ENCODE measurements at places on chromosomes 3 and 15. TPM values are rescaled to one million over a fixed set of nuclear protein-coding genes. Genes with fewer than 3 reads are reported as not detected.

Gene KCNMB2
- not detected for total RNA-seq

Gene PLIN1
- 52.4 TPM for total RNA-seq

Gene CRYGS
- 4.5 TPM for total RNA-seq

Gene SV2B
- total RNA-seq: 0.48 TPM

Gene TERC
- 61.7 TPM for total RNA-seq

Measured in suprapubic skin (tissue), 4 donors.